Stimulated activated CD8-positive, alpha-beta memory T cell treated with anti-CD3 and anti-CD28 coated beads, Interleukin-2, amount 100 ng/mL, for 48 hours (primary cell): ENCODE measurements at places on chromosomes 5 and 9.

GRCh38 chr5:37704406-37704805, 135.4 kb downstream of the GDNF start:
- no peak for DNase-seq

DNA sequence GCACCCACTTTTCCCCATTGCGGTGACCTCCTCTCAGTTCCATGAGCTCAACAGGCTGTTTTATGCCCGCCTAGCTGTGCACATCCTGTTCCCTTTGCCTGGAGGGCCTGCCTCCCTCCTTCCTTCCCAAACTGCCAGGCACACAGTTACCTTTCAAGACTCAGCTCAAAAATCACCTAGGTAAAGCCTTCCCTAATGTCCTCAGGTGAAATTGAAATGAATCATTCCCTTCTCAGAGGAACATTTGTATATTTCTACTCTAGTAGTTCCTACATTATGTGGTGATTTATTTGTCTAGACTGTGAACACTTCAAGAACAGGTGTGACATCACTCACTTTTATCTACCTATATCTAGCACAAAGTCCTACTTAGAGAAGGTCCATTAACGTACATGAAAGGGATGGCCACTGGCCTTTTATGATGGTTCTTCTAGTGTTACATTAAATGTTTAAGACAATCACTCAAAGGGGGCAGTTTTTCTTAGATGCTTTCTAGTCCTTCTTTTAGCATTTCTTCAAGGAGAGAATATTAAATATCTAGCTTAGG, 103.5 kb upstream of the EQTN start:
- no peak for DNase-seq

- DNase-seq: no peak
These were observed 42.8 kb upstream of the PDE8B start for GRCh38 chr5:77167695-77168121.

GRCh38 chr5:15450473-15450872, 49.5 kb upstream of the FBXL7 start:
- DNase-seq: no peak

DNA sequence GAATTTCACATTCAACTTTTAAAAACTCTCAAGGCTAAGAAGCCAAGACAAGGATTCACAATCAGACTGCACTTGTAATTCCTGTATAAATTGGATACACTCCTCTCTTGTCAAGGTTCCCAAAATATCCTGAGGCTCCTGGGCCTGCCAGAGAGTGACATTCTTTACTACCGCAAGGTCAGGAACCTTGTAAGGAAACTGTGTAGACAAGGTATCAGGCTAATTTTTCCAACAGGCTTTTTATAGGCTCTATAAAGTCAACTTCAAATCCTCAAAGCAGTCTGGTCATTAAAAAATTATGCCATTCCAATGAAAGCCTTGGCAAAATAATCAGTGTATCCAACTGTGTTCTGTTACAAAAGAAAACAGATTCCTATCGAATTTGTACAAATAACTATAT, 15.5 kb upstream of the PAIP1 start:
- no peak for DNase-seq

- no peak for DNase-seq
These were observed 153.9 kb downstream of the PCSK5 start for GRCh38 chr9:76044266-76044819.

- no peak for DNase-seq
These were observed 10.2 kb downstream of the NCS1 start for GRCh38 chr9:130182381-130182909.

GRCh38 chr9:21873540-21874221, 71.2 kb downstream of the MTAP start:
- no peak for DNase-seq

DNA sequence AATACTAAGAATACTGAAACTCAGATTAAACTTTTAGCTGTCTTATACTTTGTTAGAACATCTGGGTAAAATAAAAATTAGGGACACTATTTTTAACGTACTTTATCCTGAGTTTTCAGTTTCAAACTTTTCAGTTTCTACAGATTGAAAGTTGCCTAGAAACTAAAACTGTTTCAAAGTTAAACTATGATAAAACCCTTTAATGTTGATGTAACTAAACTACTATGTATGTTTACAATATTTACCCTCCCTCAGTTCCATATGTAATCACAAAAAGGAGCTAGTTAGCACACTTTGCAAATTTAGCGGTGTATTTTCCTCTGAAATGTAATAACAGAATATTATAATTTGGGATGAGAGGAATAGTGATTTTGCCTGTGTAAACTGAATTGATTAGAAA, 105.9 kb downstream of the MTREX start:
- DNase-seq: no peak

- no peak for DNase-seq
These were observed 15.1 kb downstream of the WNK2 start for GRCh38 chr9:93198838-93199625.

GRCh38 chr9:1938135-1938534, 77.0 kb upstream of the SMARCA2 start:
- DNase-seq: no peak

- DNase-seq: no peak
These were observed 47.7 kb upstream of the FUBP3 start for GRCh38 chr9:130531670-130532069.

DNA sequence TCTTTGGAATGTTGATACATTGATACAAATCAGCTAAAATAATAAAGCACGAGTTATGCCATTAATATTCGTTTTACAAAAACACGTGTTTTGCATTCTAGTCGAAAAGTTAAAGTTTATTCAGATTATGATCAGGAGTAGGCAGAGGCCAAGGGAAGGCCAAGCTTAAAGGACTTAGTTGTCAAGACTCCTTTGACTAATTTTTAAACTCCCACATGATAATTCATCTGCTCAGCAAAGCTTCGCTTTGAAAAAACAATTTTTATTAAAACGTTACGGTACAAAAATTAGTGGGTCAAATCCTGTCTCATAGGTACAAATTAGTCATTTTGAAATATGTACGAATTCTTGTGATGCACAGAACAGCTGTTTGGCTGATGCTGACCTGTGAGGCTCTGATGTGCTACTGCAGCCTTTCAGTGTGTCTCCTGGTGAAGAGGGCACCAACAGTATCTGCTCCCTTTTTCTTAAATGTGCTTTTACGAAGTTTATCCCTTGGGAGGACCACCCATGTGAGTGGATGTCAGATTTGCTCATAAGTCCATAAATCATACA, 23.0 kb upstream of the NR3C1 start:
- DNase-seq: no peak

DNA sequence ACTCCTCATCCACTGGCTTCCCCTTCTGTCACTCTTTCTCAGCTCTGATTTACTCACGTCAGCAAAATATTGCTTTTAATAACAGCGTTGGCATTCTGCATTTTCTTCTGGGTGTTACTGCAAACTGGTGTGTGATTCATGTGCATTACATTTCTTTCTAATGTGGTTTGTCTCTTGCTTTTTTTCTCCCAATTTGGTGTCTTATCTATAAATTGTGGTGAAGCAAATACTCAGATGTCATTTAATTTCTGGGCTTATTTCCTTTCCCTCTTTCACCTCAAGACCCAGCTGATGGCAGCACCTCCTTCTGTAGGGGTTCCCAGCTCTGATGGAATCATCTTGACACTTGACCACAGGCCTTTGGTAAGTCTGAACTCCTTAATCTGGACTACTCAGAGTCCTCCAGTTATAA, 180.7 kb upstream of the ZNF618 start:
- no peak for DNase-seq

- DNase-seq: no peak
These were observed 22.0 kb downstream of the MAST4 start for GRCh38 chr5:66617991-66618768.

DNA sequence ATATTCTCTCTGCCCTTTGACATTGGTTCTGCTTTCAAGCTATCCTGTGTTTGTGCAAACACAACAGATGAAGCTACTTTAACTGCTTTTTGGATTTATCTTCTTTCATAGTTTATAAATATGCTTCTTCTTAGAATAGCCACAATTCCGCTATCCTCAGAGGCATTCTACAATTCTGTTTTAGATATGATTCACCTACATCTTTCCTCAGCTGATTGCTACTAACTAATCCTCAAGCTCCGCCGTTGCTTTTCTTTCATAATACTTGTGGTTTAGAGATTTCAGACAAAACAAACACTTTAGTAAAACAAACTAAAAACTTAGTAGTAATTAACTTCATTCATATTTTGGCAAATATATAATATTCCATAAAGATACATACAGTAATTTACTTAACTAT, 52.5 kb downstream of the ECPAS start:
- no peak for DNase-seq

GRCh38 chr5:113809626-113810025, 296.1 kb downstream of the YTHDC2 start:
- DNase-seq: no peak

GRCh38 chr9:135896205-135896604, 11.1 kb downstream of the CAMSAP1 start:
- DNase-seq: no peak

DNA sequence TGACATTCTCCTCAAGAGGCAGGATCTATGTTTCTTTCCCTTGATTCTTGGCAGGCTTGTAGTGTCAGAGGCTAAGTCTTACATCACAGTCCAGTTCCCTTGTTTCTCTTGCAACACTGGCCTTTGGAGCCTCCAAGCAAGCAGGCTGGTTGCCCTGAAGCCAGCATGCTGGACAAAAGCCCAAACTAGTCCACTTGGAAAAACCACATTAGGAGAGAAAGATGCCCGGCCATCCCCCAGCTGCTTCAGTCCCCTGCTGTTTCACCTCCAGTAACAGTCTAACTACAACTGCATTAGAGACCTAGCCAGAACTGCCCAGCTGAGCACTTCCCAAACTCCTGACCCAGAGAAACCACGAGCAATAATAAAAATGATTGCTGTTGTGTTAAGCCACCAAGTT, 87.6 kb downstream of the ADAMTS6 start:
- no peak for DNase-seq

- no peak for DNase-seq
These were observed 12.6 kb downstream of the VLDLR start for GRCh38 chr9:2634153-2634552.

DNA sequence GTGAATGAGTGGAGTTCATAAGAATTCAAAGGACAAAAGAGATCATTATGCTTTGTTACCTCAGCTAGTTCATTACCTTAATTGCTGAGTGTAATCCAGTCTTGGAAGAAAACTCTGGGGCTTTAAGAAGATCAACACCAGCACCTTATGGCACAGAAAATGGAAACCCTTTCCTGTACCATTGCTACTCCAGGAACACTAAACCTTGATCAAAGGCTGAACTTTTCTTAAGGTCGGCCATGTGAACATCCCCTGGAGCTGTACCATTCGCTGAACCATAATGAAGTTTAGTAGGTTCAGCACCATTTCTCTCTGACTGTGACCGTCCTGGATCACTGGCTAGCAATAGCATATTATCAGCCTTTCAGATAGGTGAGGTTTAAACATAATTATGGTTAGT, 97.4 kb downstream of the PBX3 start:
- no peak for DNase-seq

DNA sequence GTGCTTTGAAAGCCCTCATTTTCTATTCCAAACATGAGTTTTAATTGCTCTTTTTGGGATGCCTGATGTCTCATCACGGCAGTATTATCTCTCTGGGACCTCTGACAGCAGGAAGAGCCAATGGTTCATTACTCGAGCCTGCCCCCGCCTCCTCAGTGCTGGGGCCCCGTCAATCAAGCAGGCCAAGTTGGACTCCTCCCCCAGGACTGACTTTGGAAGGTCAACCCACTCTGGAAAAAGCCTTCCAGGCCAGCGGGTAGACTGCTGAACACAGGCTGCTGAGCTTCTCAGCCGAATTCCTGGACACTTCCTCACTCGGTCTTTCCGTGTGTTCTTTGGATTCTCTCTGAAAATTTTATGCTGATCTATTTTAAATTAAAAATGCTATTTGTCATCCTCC, 9.5 kb upstream of the BARHL1 start:
- DNase-seq: no peak

DNA sequence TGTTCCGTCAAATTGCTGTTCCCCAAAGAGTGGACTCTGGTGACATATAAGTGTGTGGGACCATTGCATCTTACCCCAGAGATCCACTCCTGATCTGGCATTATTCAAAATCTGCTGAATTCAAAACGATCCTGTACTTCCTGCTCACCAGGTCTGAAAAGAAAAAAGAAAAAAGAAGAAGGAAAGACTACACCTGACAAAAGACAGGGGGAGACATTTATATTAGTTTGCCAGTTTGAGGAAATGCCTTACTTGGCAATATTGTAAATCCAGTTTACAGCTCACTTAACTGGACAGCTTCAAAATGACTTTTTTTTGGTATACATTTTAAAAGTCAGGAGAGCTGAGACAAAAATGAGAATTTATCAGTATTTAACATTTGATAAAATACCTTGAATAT, 15.0 kb upstream of the GRHPR start:
- no peak for DNase-seq

GRCh38 chr5:126745259-126745992, 31.5 kb upstream of the LMNB1 start:
- no peak for DNase-seq

GRCh38 chr5:14239951-14240350, 96.8 kb downstream of the TRIO start:
- no peak for DNase-seq

- no peak for DNase-seq
These were observed 22.9 kb upstream of the PIK3R1 start for GRCh38 chr5:68192679-68193060.

- no peak for DNase-seq
These were observed 45.1 kb downstream of the PCSK5 start for GRCh38 chr9:75935591-75935990.

GRCh38 chr9:137435980-137436760, 5.0 kb downstream of the ENTPD8 start:
- DNase-seq: no peak

DNA sequence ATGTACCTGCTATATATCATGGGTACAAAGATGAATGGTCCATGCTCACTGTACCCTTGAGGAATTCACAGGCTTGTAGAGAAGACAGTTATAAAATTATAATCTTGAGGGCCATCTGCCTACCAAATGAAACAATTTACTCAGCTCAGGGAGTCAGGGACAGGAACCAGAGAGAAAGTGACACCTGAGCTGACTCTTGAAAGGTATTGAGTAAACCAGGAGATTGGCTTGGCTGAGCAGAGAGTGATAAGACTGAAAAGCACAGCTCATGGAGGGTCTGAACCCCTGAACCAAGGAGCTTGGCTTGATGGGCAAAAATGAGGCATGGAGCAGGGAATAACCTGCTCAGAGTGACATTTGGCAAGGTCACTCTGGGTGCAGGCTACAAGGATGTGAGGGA, 147.3 kb downstream of the FAM114A2 start:
- no peak for DNase-seq

DNA sequence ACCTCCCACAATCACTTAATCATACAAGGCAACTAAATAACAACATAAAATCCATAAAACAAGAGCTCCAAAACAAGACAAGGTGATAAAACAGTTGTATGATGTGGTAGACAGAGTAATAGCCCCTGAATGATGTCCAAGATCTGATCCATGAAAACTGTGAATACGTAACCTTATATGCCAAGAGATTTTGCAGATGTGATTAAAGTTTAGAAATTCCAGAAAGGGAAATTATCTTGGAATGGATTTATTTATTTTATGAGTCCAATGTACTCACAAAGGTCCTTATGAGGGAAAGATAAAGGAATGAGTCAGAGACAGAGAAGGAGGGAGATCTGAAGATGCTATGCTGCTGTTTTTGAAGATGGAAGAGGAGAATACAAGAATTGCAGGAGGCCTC, 1775.7 kb upstream of the C9orf72 start:
- no peak for DNase-seq
